ENCODE measurements at places on chromosomes 3 and 15.

DNA sequence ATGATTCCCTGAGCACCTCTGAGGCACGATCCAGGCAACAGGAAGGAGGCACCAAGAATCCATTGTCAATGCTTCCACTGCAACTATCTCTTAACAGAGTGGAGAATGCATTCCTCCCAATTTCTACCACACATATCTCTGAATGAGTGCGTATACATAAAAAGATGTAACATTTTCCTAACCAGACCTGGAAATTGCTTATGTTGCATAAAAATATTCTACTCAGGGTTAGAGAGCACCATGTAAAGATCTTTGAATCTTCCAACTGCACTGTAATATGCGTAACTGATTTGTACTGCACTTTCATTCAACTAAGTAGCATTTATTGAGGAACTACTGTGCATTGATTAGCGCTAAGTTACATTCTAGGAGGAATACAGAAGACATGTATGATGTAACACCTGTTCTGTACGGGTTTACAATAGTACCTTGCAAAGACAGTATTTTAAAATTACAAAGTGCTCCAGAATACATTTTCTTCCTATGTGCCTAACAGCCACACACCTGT lies 237.8 kb downstream of the EBLN2 start:
- DNase-seq, result no peak

DNA sequence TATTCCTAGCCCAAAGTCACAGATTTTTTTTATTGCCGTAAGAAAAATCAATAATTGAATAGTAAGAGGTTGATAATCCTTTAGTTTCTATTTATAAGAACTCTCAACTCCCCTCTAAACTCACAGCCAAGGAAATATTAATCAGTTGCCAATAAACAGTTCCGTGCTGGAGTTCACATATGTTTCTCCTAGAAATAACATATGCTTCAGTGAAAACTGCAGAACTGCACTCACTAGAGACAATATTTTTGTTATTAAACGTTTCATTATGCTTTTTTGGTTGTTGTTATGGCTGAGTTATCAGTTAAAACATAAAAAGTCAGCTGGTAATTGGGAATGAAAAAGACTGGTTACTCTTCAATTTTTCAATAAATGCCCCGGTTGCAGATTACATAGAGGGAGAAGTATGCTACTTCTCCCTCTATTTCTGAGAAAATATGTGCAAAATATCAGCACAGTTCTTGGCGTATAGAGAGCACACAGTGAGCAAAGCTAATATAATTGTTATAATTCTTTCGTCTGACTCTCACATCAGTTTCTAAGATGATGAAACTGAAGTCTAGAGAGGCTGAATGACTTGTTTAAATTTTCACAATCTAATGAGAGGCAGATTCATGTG lies 781.2 kb upstream of the GRM7 start:
- DNase-seq, result no peak

GRCh38 chr3:59289831-59290230 lies 240.0 kb upstream of the CFAP20DC start:
- no peak for DNase-seq

DNA sequence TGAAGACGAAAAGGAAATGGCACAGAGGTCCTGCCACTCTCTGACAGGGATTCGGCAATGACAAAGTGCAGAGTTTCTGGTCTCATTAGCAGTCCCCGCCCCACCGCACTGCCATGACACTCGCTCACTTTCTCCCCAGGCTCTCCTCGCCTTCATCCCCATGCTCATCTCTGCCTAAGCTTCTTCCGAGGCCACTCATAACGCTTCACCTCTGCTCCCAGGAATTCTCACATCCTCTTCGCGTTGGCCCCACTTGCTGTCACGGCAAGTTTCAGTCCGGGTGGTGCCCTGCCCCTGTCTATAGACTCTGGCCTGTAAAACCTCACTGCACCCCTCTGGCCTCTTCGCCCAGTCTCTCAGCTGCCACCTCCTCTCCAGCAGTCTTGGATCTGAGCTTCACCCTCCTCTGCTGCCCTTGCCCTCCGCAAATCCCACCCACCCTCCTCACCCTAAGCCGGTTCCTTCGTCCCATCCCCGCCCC lies 654 bp downstream of the RUBCN start:
- DNase-seq, result peak; percentile 42

- DNase-seq, result no peak
These were observed 222.3 kb upstream of the TMC3 start for GRCh38 chr15:81596159-81596865.

- DNase-seq, result no peak
These were observed 1016.0 kb upstream of the SEMA6D start for GRCh38 chr15:46701346-46701745.

All from CD4-positive, CD25-positive, alpha-beta regulatory T cell (primary cell).